ENCODE measurements at places on chromosomes 16 and 17.

GRCh38 chr17:76902476-76902875, 34.3 kb downstream of the MGAT5B start:
- no peak for DNase-seq

DNA sequence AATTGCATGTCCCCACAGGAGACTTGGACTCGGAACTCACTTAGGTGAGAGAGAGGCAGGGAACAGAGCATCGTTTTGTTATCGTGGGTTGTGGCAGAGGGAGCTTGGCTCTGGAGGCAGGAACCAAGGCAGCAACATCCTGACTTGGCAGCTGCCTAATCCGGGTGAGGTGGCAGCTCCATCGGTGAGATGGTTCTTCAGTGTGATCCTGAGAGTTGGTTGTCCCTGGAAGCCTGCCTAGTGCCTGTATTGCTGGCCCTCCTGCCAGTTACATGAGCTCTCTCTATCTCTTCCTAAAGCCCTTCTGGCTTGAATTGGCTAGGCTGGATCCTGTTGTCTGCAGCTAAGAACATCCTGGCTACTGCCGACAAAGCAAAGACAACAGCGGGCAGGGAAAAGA, 19.9 kb upstream of the SEC14L1 start:
- no peak for DNase-seq

DNA sequence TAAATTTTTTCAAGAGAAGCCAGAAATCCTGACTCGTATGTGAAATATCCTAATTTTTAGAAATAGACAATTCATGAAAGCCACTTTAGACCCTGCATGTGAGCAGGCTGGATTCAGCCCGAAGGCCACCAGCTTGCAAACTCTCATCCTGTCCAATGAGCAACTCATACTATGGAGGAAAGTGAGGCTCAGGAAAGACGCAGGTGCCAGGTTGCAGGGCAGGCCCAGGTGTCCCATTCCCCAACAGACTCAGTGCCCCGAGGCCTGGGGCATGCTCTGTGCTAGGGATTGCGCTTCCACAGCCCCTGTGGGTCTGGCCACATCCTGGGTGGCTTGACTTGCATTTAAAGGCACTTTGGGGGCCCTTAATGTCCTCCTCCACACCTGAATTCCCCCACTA, 16.7 kb upstream of the RASD1 start:
- no peak for DNase-seq

DNA sequence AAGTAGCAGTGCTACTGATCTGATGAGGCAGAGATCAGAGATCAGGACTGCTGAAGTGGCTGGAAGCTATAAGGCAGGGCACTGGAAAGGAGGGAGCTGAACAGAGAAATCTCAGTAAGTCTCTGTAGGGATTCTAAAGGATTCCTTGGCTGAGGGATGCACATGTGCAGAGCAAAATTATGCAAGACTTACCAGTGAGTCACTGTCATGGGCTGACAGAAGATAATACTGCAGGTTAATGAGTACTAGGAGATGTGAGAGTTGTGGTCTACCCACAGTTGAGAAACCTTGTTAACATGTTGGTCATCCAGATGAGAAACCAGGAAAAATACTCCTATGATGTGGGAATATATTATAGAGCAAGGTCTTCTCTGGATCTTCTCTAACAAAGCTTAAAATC, 378.1 kb downstream of the HAPSTR1 start:
- no peak for DNase-seq

DNA sequence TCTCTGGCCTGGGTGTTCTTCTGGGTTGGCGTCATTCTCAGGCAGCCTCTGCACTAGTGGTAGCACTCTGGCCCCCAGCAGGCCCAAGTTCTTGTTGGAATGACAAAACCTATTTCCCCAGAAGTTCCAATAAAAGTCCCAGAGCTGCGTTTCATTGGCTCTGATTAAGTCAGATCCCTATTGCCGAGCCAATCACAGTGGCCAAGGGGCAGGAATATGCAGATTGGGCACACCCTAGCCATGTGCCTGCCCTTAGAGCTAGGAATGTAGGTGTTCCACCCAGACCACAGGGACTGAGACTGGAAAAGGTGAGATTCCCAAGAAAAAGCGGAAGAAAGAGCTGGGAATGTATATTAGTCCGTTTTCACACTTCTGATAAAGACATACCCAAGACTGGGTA, 44.9 kb upstream of the POLR3E start:
- DNase-seq: no peak

DNA sequence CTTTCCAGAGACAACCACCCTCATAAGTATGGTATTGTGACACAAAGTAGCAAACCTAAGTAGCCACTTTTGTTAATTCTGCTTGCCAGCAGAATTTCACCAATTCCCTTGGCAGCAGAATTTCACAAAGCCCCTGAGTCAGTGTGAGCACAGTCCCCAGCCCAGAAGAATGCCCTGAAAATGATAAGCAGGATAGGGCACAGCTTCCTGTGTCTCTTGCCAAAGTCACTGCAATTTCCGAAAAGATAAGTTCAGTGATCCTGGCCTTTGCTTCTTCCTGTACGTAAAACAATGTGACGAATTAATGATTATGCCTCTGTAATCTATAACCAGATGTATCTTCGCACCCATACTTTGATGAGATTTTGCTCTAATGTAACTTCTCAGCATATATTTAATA, 16.0 kb upstream of the WIPF2 start:
- DNase-seq: no peak

DNA sequence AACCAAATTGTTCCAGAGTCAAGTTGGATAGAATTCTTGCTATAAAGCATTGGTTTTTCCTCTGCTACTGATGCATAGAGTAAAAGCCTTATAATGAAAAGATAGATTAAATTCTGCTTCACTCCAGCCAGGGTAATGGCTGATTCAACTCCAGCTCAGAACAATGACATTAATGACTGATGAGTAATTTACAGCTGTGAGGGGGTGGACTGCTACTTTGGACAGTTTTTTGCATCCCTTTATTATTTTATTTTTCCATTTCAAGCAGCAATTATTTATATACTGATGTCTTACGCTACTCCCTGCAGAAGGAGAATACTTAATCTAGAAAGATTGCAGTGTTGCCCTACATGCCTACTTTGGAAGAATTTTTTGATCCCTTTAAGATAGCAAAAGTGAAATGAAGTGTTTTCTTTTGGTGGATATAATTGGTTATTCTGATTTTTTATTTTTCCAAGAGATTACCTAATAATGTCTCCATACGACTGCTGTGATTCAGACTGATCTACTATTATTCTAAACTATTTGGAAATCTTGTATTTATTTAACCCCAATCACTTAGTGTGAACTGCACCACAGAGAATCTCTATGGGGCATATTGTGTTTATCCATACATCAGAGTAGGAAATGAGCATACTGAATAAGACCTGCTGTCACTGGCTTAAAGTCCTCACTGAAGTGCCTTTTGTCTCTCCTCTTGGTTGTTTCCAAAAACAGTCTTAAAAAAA, 149.5 kb downstream of the TRIM37 start:
- no peak for DNase-seq

DNA sequence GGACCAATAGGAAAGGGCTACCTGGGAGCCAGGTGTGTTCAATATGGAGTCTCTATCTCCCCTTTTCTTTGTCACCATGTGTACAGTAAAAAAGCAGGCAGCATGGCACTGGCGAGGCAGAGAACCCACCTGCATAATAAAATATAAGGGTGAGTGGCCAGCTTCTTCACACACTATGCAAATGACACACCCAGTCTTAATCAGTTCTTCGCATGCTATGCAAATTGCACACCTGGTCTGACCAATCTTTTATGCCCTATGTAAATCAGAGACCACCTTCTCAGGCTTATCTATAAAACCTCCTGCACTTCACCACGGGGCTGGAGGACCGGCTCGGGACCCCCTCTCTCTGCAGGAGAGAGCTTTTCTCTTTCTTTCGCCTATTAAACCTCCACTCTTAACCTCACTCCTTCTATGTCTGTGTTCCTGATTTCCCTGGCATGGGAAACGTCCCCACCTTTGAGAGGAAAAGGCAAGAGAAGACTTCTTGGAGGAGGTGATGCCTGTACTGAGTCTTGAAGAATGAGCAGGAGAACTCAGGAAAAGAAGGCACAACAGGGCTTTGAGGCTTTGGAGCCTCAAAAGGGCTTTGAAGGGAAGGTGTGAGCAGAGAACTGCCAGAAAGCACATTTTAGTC, 502.1 kb downstream of the GRIN2A start:
- no peak for DNase-seq

All from H4 (cell line).